ENCODE measurements at places on chromosomes 13 and 19.

DNA sequence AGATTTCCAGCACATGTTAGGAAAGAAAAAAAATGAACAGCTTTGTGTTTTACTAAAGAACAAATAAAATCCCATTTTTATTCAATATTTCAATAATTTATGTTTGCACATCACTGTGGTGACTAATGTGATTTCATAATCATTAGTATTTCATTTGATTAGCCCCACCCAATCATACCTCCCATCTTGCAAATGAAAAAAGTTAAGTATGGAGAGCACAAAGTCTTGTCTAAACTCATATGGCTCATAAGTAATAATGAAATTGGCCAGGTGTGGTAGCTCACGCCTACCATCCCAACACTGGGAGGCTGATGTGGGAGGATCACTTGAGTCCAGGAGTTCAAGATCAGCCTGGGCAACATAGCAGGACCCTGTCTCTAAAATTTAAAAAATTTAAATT lies 3.8 kb downstream of the ZNF490 start:
- no peak for DNase-seq

- DNase-seq = no peak
These were observed 8.7 kb upstream of the SMG9 start for GRCh38 chr19:43763473-43763939.

GRCh38 chr13:87128036-87128435 lies 543.1 kb upstream of the SLITRK5 start:
- DNase-seq = no peak

DNA sequence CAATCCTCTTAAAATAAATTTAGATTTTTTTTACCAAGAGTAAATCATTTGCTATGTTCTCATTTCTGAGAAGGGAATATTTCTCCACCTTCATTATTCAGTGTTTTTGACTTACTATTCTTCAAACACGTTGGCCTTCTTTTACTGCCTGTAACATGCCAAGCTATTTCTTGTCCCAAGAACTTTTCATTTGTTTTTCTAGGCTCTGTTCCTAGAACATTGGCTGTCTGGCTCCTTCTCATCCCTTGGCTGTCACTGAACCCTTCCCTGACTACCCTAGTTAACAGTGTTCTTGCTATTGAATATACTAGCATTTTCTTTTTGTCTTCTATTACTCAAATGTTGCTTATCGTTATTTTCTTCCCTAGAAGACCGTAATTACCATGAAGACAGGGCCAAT lies 248.1 kb downstream of the ITGBL1 start:
- no peak for DNase-seq

DNA sequence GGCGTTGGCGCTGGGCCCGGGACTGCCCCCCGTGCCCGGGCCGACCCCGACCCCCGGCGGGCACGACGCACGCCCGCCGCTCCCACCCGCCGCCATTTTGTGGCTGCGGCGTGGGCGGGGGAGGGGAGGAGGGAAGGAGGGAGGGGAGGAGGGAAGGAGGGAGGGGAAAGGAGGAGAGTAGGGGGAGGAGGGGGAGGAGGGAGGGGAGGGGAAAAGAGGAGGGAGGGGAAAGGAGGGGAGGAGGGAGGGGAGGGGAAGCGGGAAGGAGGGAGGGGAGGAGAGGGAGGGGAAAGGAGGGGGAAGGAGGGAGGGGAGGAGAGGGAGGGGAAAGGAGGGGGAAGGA lies at the start of gene BTBD2:
Gene BTBD2, minus strand, starts transcription at position 107 of the 343 bp plus-strand sequence. Its CDS starts 11 bp downstream, at position 96.
- DNase-seq = no peak

- DNase-seq = no peak
These were observed 39.3 kb upstream of the GAS6 start for GRCh38 chr13:113902986-113903775.

- DNase-seq = no peak
These were observed 7.2 kb upstream of the FCHO1 start for GRCh38 chr19:17743874-17744580.

DNA sequence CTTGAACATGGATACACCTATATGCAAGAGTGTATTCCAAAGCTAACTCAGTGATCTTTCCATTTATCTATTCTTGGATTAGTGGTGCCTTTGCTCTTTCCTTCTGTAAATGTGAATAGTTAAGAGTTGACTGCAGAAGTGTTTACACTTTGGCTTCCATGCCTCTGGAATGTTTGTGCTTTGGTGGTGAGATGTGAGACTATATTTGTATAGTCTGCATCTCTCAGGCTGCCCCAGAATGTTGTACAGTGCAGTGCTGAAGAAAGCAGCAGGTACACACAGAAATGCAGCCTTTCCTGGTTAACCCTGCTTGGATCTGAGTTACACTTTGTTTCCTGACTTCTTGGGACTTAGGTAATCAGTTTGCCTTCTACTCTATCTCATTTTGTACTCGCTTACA lies 90.2 kb downstream of the DNAJC15 start:
- DNase-seq = no peak

Data from SW 1271 (cell line).